Epithelial cell of proximal tubule (primary cell): ENCODE measurements at places on chromosomes 13 and 19. TPM values are rescaled to one million over a fixed set of nuclear protein-coding genes. Genes with fewer than 3 reads are reported as not detected.

Gene LHFPL6
- total RNA-seq = 3.8 and 5.2 TPM in 2 replicates

- no peak for DNase-seq
These were observed 279.8 kb downstream of the DCLK1 start for GRCh38 chr13:35851356-35851755.

Gene CYP2A6
- total RNA-seq = not detected in 2 replicates

DNA sequence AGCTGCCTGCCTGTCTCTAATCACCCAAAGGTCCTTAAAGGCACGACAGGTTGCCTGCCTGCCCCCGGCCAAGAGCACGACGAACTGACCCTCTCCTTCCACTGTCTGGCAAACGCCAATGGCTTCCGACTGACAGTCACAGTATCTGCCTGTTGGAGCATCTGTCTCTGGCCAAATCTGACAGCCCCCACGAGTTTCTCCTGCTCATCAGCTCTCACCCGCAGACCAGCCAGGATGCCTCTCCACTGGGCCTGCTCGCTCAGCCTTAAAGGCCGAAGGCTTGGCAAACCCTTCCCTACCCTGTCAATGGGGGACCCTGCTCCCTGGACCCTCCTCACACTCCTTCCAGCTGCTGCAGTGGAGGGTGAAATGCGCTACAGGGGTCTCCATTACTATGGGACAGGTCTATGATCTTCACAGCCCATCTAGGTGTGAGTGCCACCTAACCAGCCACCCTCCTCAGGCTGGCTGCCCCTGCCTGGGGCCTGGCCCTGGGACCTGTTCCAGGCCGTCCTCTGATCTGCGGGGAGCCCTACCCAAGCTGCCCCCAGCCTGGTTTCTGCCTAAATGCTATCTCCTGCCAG is 932 bp downstream of the FAM83E start:
- DNase-seq = no peak

Gene MUC16
- total RNA-seq = under 0.01 and 0.14 TPM in 2 replicates

- DNase-seq = no peak
These were observed 13.2 kb downstream of the ING1 start for GRCh38 chr13:110726726-110727125.

DNA sequence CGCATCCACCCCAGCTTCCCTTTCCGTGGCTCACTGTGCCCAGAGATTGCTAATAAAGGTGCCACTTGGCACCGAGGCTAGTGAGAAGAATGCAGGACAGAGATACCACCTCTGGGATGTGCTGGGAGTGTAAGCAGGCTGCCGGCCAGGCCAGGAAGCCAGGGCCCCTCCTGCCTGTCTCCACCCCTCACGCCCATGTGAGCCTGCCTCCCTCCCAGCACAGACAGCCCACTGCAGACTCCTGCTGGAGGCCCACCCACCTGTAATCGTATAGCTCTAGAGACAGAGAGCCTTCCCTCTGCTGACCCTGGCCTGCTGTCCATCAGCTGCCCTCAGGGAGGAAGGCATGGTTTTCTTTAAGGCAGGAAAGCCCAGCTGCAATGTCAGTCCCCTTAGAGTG is 13.9 kb downstream of the VSTM2B start:
- DNase-seq = no peak

Gene FBL
- 187 and 237 TPM in 2 replicates for total RNA-seq

Gene VSTM2B
- not detected in 2 replicates for total RNA-seq

DNA sequence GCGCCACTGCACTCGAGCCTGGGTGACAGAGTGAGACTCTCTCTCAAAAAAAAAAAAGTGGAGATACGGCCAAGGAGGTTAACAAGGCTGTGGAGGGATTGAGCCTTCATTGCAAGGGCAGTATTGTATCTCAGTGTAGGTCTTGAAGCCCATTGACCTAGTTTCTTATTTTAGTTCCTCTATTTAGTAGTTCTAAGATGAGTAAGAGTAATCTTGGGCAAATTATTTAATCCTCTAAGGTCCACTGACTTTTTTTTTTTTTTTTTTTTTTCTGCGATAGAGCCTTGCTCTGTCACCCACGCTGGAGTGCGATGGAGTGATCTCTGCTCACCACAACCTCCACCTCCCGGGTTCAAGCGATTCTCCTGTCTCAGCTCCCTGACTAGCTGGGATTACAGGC is 14.3 kb upstream of the ILF3 start:
- no peak for DNase-seq

- DNase-seq = no peak
These were observed at the start of gene TRAPPC5 for GRCh38 chr19:7680606-7681339. TSS of gene TRAPPC5 (plus strand) at chr19:7680833. CDS start at chr19:7682254, 1,421 bp downstream.

DNA sequence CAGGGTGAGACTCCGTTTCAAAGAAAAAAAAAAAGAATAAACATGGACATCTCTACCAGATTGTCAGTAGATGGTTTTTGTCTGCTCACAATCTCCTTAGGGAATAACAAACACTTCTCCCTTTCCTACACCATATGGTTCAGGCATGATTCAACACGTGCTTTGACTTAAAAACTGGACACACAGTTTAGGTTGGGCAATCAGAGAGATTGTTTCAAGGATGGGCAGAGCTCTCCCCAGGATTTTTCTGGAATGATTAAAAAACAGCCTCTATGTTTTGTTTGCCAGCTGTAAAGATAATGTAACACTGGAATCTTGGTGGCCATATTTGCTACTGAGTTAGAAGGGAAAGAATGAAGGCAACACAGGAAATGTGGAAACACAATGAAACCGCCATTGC is 150.1 kb upstream of the TSC22D1 start:
- no peak for DNase-seq

DNA sequence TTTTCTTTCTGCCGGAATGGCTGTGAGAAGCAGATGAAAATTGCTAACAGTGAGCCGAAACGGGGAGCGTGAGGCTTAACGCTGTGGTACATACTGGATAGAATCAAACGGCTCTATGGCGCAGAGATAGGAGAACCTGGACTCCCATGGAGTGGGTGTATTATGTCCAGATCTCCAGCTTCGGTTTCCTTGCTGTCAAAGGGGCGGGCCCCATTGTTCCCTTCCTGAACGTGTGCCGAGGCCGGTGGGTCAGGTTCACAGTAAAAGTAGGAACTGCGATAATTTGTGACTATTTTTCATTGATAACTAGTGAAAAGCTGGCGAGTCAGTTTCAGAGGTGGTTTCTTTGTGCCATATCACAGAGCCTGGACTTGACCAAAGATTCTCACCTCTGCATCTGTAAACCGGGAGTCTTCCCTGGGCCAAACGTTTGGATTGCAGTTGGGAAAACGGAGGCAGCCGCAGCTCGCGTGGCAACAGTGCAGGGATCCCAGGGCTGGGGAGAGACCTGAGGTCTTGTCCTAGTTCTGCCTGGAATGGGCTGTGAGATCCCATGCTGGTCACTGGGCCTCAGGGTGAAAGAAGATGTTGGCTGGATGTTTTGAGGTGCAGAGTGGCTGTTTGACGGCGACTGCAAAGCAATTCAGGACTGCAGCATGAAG is 752 bp downstream of the RPL18A start:
- no peak for DNase-seq

- no peak for DNase-seq
These were observed 146.9 kb downstream of the KDM4B start for GRCh38 chr19:5115771-5116202.

Gene YIPF2
- 48.5 and 56.7 TPM in 2 replicates for total RNA-seq

GRCh38 chr13:64248371-64249065 is 2832.9 kb upstream of the PCDH20 start:
- DNase-seq = no peak

GRCh38 chr19:16070366-16070990 is 5.8 kb upstream of the TPM4 start:
- DNase-seq = no peak

GRCh38 chr19:54164369-54165068 is 5.0 kb upstream of the LENG1 start:
- no peak for DNase-seq

DNA sequence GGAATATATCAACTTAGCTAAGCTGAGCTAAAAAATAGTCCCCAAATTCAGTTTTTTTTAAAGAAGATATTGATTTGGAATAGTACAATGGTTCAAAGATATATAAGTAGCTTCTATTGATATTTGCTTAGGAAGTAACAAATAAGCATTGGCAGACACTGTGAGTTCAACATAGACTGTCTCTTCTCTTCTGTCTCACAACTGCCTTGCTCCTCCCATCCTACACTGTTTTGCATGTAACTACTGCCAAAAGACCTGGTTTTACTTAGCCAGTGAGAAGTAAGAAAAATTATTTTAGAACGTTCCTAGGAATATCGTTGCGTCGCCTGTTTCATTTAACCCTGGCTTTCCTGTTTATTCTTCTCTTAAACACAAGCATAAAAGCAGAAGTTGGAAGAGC is 859.0 kb upstream of the SPRY2 start:
- no peak for DNase-seq

- no peak for DNase-seq
These were observed 7.0 kb upstream of the MAMSTR start for GRCh38 chr19:48726556-48726955.

DNA sequence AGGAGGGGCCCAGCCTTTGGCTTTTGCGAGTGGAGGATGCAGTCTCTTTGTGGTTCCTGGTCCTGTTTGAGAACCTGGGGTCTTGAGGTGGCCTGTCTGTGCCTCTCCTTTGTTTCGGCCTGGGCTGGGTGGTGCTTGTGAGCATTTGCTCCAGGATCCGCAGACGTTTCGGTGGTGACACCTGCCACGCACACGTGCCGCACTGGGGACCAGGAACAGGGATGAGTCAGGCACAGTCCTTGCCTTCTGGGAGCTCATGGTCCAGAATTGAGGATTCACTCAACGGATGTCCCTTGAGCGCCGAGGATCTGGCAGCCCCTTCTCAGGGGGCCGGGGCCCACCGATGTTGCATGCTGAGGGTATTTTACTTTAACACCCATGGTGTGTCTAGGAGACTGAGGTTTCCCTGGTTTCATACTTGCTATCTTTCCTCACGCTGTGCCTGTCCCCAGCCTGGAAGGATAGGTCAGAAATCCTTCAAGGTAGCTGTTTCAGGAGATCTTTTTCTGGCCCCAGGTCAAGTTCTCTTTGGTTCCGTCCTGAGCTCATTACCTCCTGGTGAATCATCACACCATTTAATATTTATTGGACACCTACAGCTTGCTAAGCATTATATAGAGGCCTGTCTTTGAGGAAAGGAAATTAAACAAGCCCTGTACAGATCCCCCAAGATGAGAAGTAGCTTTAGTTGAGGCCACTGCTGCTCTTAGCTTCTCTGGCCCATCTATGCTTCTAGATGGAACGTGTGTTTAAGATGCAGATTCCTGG is 5.1 kb downstream of the HDGFL2 start:
- no peak for DNase-seq

GRCh38 chr19:16554776-16555175 is 12.5 kb upstream of the CHERP start:
- no peak for DNase-seq

DNA sequence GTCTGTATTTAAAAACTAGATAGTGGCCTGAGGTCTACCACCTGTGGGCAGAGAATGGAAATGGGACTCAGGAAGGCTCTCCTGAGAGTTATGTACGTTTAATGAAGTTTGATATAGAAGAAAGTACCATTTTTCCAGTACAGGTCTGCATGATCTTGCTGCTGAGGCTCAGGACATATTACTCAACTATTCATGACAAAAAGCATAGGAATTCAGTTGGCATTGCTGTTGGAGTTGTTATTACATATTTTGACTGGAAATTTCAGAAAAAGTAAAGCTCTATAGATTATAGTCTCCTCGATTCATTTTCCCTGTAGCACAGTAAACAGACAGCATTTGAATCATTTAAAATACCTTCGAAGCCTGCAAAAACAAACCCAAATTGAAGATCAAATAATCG is 469.8 kb downstream of the DCT start:
- DNase-seq = no peak

GRCh38 chr13:97752961-97753668 is 200.4 kb upstream of the IPO5 start:
- DNase-seq = no peak

GRCh38 chr19:17296273-17296672 is 7.0 kb downstream of the ABHD8 start:
- no peak for DNase-seq

DNA sequence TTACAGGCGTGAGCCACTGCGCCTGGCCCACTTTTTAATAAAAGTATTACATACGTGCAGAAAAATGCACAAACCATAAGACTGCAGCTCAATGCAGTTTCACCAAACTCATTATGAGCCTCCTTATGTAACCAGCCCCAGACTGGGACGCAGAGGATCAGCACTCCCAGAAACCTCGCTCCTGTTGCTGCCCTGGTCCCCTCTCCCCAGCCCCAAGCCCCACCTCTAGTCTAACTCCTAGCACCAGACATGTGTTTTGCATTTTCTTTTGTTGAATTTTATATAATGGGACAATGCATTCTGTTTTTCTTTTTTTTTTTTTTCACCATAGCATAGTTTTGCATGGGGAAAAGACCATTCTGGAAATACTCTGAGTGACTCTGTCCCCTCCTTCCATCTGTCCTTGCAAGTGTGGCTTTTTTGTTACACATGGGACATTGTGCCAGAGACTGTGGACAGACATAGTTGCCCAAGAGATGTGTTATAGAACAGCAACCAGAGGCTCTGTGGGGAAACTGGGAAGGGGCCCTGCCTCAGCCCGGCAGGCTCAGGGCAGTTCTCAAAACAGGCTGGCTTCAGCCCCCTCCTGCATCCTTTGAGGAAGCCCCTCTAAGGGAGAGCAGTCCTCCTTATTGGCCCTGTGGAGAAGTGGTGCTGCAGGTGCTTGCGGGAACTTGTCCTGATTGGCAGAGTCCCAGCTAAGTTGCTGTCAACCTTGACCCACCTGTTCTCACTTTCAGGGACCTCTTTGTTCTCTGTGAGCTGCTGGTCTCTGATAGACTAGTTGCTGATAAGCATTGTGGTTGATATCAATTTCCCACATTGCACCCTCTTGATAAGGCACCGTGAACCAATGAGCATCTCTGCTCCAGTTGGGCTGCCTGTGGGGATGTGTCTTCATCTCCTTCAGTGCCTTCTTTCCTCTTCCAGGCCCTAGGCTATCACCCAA is 13.8 kb upstream of the OLFM4 start:
- DNase-seq = no peak

- DNase-seq = no peak
These were observed 311.8 kb downstream of the TSHZ3 start for GRCh38 chr19:31037286-31037980.

Gene ONECUT3
- not detected in 2 replicates for total RNA-seq

Gene ZNF563
- 2.8 and 9.7 TPM in 2 replicates for total RNA-seq

DNA sequence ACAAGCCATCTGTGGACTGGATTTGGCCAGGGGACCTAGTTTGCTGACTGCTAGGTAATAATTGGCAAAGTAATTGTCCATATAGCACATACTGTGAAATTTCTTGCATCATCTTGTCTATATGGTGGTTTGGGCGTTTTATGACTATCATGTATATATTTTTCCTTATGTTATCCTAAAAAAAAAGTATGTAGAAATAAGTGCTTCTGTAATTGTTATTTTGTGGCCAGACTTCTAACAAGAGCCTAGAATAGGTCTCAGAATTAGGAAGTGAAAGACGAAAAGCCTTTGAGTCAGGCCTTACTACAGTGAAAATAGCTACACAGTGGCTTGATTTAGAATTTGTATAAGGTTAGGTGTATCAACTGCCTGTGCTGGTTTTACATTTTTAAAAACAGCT is 4.2 kb downstream of the FNDC3A start:
- no peak for DNase-seq

DNA sequence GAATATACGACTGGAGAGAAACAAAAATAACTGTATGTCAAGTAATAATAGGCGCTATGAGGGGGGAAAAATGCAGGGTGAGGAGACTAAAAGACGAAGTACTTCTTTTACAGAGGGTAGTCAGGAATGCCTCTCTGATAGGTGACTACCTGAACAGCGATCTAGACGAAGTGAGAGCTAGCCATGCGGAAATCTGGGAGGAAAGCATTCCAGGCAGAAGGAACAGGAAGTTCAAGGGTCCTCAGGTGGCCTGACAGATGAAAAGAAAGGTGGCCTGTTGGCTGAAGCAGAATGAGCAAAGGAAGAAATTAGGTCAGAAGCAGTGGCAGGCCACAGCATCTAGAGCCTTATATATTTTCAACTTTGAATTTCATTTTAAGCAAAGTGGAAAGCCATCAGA is 13.3 kb downstream of the ZDHHC20 start:
- no peak for DNase-seq
